Dorsolateral prefrontal cortex (tissue), 122 donors: ENCODE measurements at places on chromosomes 11 and 22.

DNA sequence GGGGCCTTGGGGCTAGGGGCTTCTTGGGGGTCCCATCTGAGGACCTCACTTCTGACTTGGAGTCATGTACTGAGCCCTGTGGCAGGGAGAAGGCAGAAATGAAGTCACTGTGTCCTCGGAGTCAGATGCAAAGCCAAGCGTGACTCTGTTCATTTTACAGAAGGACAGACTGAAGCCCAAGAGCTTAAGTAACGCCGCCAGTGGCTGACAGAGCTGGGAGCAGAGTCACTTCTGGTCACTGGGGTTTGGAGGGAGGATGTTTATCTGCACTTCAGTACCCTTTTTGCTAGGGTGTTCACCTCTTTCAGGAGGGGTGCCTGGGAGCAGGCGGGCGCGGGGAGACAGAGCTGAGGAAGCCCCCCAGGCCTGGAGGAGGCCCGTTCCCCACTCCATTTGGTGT lies 10.7 kb downstream of the CD6 start:
- DNase-seq: no peak

DNA sequence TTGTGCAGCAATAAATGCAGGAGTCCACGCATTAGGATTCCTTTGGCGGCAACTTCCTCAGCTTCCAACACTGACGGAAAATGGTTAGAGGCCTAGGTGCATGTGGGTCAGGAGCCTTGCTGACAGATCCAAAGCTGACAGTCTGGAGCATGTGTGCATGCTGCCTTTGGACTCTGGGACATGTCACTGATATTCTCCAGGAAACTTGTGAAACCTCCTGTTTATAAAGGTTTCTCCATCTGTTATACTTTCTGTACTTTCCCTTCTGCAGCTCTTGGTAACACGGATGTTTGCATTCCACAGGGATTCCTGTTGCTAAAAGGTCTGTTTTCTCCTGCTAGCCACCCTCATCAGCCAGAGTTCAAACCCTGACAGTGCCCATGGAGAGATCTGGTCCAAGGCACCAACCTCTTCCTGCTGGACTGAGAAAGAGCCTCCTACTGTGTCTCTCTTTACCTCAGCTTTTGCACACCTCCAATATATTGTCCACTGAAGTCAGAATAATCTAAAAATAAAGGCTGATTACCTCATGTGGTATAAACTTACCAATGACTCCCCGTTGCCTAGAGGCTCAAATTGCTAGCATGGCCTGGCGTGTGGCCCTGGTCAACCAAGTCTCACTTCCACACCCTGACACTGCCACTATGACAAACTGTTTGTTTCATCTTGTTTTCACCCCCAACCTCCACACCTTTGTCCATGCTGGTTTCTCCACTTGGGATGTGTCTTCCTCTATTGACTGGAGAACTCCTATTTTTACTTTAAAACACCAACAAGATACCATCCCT lies 31.1 kb upstream of the LYVE1 start:
- DNase-seq: no peak

DNA sequence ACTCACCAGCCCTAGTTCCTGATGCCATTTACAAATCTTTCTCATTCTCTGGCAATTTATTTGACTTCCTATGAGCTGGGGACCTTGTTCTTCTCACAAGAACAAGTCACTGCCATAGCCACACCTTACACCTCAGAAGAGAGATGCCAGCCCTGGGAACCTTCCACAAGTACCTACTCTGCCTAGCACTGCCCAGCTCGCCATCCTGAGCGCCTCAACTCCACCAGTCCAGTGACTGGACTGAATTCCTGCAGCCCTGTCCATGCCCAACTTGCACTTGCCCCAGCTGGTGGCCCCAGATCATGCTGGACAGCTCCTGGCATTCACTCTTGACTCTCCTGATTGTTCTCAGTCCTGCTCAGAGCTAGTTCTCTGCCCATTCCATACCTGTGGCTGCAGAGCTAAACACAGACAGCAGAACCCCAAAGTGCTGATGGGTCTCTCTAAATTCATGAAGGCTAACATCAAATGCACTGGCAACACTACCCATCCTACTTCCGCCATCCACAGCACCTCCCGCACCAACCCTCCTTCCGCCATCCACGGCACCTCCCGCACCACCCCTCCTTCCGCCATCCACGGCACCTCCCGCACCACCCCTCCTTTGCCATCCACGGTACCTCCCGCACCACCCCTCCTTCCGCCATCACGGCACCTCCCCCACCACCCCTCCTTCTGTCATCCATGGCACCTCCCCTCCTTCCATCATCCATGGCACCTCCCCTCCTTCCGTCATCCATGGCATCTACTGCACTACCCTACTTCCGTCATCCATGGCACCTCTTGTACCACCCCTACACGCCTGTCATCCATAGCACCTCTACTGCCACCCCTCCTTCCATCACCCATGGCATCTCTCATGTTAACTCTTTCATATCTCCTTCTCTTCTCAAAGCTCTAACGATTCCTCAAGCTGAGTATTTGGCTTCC lies 23.6 kb upstream of the SLC25A1 start:
- no peak for DNase-seq

GRCh38 chr11:6576471-6577373 lies 26.7 kb downstream of the RRP8 start:
- peak; percentile 76 for DNase-seq

DNA sequence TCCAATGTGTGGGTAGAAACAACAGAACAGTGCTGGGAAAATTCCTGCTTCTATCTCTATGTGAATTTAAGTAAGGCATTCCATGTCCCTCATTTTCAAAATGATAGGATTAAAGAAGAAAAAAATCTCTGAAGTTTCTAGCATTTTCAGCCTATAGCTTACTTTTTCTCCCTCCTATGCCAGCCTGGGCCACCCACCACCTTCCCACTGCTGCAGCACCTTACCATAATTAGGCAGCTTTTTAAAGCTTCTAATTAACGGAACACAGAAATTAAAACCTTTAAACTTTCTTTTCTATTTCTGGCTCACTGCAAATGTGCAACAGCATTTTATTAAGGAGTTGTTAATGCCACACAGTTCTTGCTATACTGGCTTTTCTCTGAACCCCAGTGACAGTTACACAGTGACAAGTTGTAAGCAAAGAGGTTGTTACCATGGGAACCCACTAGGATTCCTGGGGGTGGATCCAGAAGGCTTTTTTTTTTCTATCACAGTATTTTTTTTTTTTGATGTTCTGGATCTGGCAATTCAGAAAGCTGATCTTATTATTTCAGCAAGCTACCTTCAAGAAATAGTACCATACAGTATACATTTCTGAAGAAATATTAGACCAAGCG lies 20.2 kb downstream of the CELF1 start:
- DNase-seq: no peak
